Esophagus squamous epithelium (tissue), 5 donors: ENCODE measurements at places on chromosomes 4 and X.

- H3K4me3 ChIP-seq, result no peak overlapping the region
- DNase-seq, result no peak
- no peaks in the 10 kb centered on the region for H3K36me3 ChIP-seq
Observed at GRCh38 chr4:76902233-76902890, 4.4 kb upstream of the SOWAHB start.

DNA sequence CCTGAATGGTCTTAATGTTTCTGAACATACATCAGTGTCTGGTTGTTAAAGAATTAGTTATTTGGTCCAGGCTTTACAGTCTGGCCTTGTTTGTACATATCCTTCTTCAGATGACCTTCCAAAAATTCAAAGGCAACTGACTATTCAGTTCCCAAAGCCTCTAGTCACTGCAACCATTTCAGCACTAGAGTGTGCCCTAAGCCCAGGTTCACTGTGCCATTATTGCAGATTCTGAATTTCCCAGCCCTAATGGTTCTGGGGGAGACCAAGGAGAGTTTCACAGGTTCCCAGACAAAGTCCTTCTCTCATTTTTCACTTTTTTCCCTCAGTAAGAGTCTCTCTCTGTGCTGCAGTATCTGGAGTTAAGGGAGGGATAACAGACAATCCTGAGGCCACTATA is 235.8 kb downstream of the TRAM1L1 start:
- H3K4me1 ChIP-seq, result no peaks in the 10 kb centered on the region
- no peak overlapping the region for H3K4me3 ChIP-seq
- H3K27me3 ChIP-seq, result no peaks in the 10 kb centered on the region
- H3K36me3 ChIP-seq, result no peaks in the 10 kb centered on the region
- no peak overlapping the region for H3K27ac ChIP-seq

- no peak overlapping the region for H3K27ac ChIP-seq
- H3K4me3 ChIP-seq, result no peak overlapping the region
- no peaks in the 10 kb centered on the region for H3K4me1 ChIP-seq
- no peaks in the 10 kb centered on the region for H3K27me3 ChIP-seq
Observed at GRCh38 chr4:184583738-184584502, 65.3 kb downstream of the CASP3 start.

- no peak overlapping the region for H3K27ac ChIP-seq
- no peaks in the 10 kb centered on the region for H3K36me3 ChIP-seq
- H3K27me3 ChIP-seq, result no peaks in the 10 kb centered on the region
- no peaks in the 10 kb centered on the region for H3K4me1 ChIP-seq
- H3K4me3 ChIP-seq, result no peak overlapping the region
Observed at GRCh38 chrX:96453139-96453538, 231.5 kb upstream of the DIAPH2 start.

DNA sequence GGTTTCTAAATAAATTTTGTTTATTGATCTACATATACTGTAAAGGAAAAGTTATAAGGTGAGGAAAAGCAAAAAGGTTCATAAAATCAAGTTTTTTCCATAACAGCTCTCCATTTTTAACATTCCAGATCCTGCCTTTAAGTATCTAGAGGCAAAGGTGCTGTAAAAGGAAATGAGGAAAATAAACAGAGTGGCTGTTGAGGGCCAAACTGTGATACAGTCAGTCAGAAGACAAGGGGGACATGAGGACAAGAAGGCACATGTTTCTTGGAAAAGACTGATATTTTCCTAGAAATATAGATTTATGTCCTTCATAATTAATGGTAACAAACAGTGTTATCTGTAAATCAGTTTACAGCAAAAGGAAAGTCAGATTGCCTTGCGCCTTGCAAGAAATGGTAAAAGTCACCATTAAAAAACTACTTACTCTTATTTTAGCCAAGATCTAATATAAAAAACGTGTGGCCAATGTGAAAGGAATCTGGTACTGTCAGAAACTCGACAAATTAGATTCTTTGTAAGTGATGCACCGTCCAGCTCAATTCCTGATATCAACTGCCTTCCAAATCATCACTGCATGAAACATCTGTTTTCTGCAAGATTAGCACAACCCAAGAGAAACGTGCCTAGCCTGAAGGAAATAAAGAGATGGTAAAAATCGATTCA is 34.0 kb upstream of the VEGFD start:
- no peak overlapping the region for H3K27ac ChIP-seq
- H3K27me3 ChIP-seq, result no peaks in the 10 kb centered on the region
- no peaks in the 10 kb centered on the region for H3K4me1 ChIP-seq
- H3K36me3 ChIP-seq, result no peaks in the 10 kb centered on the region
- H3K4me3 ChIP-seq, result no peak overlapping the region
